ENCODE measurements at places on chromosomes 5 and 9.

DNA sequence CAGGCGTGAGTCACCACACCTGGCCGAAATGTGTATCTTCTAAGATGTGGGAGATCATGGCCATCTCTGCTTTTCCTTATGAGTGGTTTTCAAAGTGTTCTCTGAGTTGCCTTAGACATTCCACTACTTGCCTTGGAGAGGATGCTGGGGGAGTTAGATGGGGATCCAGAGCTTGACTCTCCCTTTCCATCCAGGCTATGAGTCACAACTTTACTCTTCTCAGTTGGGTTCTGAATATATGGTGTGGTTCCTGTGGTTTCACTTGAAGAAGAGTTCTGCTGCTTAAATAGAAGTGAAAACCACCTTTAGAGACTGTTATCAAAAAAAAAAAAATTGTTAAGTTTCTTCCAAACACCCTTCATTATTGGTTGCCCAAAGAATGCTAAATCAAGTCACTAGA is 217.6 kb downstream of the ZNF608 start:
- no peak for DNase-seq

- DNase-seq, result no peak
Measured at GRCh38 chr5:466661-467310, 23.8 kb downstream of the EXOC3 start.

DNA sequence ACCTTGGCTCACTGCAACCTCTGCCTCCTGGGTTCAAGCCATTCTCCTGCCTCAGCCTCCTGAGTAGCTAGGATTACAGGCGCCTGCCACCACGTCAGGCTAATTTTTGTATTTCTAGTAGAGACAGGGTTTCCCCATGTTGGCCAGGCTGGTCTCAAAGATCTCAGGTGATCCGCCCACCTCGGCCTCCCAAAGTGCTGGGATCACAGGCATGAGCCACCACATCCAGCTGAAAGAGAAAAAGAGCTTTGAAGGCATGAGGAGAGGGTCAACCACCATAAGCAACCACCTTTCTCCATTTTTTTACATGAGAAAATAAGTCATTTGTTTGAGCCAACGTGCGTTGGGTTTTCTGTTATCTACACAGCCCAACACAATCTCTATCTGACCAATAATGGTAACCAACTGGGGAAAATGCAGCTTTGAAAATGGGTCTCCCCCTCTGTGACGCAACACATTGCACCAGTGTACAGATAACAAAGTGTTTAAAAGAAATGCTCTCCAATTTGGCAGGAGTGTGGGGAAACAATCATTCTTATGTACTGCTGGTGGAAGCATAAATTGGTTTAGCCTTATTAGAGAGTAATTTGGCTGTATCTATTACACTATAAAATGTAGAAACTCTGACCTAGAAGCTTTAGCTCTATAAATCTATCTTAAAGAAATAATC is 45.8 kb upstream of the ZBTB43 start:
- DNase-seq, result no peak

DNA sequence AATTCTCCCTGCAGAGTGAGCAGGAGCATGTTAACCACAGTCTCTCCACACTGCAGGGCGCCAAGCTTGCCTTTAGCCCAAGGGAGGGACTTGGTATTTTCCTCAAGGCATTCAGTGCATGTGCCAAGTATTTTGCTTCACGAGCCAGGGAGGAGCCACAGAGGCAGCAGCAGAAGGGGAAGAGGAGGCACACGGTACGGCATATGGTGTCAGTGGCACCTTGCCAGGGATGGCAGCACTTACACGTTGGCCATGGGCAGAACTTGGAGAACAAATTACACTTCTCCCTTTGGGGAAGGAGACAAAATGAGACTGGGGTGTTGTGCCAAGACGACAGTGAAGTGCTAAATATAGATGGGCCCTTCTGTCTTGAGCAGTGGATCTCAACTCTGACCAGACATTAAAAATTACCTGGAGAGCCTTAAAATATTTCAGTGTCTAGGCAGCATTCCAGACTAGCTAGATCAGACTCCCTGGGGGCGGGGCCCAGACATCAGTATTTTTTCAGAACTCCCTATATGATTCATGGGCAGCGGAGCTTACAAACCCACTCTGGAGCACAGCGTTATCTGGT is 155.8 kb downstream of the DRD1 start:
- no peak for DNase-seq

- peak; percentile 96 for DNase-seq
Measured at GRCh38 chr5:110478895-110479294, 247.6 kb downstream of the TMEM232 start.

- DNase-seq, result no peak
Measured at GRCh38 chr9:132782037-132782436, 96.0 kb downstream of the AK8 start.

GRCh38 chr5:149220750-149221149 is 50.9 kb upstream of the AFAP1L1 start:
- DNase-seq, result no peak

DNA sequence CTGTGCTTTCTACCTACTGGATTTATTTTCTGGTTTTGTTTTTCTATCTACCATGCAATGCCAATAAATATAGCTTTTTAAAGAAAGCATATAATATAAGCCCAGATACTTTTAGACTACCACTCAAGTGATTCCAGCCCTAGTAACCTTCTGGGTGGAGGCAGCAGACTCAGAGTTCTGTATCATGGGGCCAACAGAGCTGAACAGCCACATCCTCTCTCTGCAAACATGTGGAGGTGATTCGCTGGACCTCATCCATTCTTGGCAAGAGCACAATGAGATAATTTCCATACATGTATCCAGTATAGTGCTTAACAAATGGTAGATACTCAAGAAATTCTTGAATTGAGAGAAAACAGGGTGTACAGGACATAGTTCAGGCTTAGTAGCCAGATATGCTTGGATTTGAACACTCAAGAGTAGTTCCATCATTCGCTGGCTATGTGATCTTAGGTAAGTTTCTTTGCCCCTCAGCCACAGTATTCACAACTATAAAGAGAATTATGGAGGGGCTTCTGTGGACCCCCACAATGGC is 124.5 kb downstream of the ASTN2 start:
- no peak for DNase-seq

DNA sequence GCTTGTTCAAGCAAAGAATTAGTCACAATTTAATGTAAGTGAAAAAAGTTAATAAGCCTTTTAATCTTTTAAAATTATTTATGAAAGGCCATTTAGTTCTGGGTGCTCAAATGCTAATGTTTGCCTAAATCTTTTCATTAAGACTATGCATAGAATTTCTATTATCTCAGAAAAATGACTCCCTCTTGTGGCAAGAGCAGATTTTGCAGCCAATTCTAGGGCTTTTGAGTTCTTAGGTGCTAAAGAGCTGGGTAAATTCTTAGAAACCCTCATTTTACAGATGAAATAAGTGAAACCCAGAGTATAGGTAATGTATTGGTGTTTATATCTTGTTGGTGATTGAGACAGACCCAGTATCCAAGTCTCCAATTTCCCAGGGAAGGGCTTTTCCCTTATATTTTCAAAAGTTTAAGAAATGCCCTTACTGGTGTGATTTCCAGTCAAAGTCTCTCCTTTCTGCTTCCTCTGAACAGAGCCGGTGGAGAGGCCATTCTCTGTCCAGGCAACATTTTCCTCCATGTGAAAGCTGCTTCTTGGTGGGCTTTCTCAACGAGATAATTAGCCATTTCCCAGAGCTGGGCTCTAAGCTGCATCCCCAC is 24.1 kb upstream of the PCSK5 start:
- no peak for DNase-seq

DNA sequence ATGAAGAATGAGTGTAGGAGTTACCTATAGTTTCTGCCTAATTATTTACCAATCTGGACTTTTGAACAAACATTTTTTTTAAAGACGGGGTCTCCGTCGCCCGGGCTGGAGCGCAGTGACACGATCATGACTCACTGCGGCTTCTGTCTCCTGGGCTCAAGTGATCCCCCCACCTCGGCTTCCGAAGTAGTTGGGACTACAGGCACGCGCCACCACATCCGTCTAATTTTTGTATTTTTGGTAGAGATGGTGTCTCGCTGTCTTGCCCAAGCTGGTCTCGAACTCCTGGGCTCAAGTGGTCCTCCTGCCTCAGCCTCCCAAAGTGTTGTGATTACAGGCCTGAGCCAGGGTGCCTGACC is 1.5 kb downstream of the CTNNA1 start:
- DNase-seq, result no peak

GRCh38 chr9:126696401-126697145 is 82.8 kb downstream of the LMX1B start:
- DNase-seq, result no peak

GRCh38 chr5:73182307-73182706 is 9.3 kb downstream of the TMEM174 start:
- DNase-seq, result no peak

DNA sequence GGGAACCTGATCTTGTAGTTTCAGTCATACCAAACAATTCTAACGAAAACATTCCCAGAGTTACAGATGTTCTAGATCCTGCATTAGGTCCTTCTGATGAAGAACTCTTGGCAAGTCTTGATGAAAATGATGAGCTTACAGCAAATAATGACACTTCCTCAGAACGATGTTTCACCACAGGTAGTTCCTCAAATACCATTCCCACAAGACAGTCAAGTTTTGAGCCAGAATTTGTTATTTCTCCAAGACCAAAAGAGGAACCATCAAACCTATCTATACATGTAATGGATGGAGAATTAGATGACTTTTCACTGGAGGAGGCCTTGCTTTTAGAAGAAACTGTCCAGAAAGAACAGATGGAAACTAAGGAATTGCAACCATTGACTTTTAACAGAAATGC is 21.0 kb downstream of the RMI1 start:
- DNase-seq, result no peak

GRCh38 chr5:132270706-132271105 is 13.2 kb downstream of the PDLIM4 start:
- no peak for DNase-seq

DNA sequence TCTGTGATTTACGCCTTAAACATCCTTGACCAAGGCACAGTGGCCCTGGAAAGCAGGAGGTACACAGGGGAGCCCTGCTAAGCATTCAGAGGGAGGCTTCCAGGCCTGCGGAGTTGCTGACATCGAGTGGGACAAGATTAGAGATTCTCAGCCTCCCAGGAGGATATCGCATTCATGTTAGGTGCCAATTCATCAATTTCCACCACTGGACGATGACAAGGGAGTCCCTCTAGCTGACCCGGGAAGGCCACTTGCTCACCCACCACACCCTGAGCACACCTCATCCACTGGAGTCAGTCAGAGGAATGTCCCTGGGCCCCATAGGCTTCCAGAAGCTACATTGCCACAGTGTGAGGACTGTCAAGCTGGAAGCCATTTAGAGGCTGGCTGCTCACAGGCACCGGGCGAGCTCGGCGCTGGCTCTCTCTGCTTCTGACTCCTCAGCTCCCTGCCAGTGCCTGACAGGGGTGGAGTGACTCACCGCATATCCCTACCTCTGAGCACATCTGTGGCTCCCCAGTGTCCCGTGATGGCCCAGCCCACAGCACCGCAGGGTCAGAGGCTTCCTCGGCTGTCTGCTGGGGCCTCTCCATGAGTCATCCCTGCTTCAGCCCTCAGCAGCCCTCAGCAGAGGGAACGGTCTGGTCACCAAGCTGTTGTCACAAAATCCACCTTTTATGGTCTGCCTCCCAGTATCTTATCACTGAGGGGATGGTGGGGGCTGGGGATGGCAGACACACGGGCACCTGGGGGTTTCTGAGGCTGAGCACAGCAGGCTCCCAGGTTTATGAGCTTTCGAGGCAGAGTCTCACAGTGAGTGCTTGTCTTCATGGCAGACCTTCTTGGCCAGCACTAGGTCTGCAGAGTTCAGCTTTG is 117.5 kb downstream of the ZNF608 start:
- peak; percentile 75 for DNase-seq

- no peak for DNase-seq
Measured at GRCh38 chr9:20014168-20014567, 225.3 kb upstream of the SLC24A2 start.

DNA sequence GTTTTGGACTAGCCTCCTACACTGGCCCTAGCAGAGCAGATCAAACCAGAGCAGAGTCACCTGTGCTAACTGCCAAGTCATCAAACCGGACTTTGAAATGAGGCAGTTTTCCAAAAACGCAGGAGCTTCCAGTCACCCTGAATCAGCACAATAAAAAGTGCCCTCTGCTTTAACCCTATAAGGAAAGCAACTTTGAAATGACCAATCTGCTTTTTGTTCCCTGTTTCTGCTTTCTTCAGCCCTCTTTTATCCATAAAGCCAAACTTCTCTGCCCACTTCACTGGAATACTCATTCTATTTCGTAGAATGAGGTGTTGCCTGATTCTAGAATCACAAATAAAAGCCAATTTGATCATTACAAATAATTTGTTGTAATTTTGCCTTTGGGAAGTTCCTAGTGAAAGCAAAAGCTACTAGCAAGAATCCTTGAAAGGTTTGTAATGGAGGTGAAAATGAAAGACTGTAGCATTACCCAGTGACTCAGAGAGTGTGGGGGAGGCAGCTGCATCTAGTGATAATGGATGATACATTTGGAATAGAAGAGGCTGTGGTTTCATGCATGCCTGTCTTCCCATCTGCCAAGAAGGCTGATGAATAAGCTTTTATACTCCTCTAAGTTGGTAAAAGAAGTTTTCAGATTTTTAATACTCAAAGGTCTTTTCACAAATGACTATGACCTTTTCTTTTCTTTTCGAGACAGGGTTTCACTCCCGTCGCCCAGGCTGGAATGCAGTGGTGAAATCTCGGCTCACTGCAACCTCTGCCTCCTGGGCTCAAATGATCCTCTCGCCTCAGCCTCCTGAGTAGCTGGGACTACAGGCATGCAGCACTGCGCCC is 14.9 kb downstream of the SPAAR start:
- peak; percentile 80 for DNase-seq

DNA sequence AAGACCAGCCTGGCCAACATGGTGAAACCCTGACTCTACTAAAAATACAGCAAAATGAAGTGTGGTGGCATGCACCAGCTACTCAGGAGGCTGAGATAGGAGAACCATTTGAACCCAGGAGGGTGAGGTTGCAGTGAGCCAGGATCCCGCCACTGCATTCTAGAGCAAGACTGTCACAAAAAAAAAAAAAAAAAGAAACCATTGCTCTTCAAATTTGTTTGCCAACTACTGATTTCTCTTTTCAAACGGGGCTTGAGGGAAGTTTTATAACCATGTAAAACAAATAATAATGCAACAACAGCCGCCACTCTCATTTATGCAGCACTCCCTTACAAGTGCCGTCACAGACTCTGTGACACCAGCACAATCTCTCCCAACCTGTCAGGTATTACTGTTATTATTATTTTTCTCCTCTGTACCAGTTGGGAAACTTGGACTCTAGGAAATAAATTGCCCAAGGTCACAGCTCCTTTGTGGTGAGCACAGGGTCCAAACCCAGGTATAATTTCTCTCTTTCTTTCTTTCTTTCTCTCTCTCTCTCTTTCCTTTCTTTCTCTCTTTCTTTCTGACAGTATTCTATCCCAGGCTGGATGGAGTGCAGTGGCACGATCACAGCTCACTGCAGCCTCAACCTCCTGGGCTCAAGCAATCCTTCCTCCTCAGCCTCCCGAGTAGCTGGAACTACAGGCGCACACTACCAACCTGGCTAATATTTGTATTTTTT is 25.4 kb downstream of the SERINC5 start:
- no peak for DNase-seq

- no peak for DNase-seq
Measured at GRCh38 chr9:132733260-132733815, 63.1 kb downstream of the GTF3C4 start.

GRCh38 chr5:109242518-109242917 is 167.3 kb downstream of the PJA2 start:
- DNase-seq, result no peak

GRCh38 chr5:56658972-56659371 is 156.4 kb upstream of the MAP3K1 start:
- no peak for DNase-seq

- DNase-seq, result peak; percentile 9
Measured at GRCh38 chr5:41707853-41708603, 162.2 kb downstream of the OXCT1 start.

- DNase-seq, result no peak
Measured at GRCh38 chr5:9380109-9380508, 165.8 kb downstream of the SEMA5A start.
